ENCODE measurements at places on chromosomes 3 and 15. TPM values are rescaled to one million over a fixed set of nuclear protein-coding genes. Genes with fewer than 3 reads are reported as not detected.
A peak's percentile ranks its signal among the peaks of the same experiment; 100 is the strongest.

DNA sequence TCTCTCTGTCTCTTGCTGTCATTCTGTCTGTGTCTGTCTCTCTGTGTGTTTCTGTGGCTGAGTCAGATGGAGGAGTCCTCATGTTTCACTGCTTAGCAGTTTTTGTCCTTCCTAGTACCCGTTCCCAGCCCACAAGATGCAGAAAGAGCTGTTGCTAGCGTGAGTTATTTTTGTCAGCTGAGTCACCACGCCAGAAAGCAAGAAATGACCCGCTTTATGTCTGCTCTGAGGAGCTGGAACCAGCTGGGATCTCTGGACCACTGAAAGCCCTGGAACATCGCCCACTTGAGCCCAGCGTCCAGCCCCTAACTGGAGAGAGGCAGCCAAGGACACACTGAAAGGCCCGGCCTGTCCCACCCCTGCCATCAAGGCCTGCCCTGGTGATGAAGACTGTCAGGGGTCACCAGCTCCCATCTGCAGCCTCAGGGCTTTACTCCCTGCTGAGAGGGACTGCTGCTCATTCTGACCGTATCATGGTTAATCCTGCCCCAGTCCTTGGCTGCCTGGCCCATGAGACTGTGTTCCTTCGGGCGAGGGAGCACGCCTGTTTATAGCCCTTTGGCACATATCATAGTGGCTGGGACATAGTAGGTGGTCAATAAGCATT lies 101.7 kb upstream of the TPM1 start:
- DNase-seq = no peak

- no peak for DNase-seq
These were observed 60.9 kb downstream of the NPTN start for GRCh38 chr15:73572296-73572695.

- DNase-seq = no peak
These were observed 24.3 kb downstream of the ATP10A start for GRCh38 chr15:25838871-25839195.

DNA sequence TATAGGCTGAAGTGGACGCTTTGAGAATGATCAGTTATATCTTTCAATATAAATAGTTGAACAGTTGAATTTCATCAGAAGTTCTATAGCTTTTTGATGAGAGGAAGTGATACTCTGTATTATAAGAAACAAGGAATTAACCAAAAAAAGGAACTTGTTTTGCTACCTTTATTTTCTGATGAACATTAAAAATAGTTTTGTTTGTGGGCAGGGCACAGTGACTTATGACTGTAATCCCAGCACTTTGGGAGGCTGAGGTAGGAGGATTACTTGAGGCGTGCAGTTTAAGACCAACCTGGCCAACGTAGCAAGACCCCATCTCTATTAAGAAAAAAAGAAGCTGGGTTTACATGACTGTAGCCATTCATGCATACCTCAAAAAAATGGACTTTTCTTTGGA lies 16.7 kb downstream of the BLOC1S6 start:
- no peak for DNase-seq

GRCh38 chr3:45958321-45958791 lies 15.1 kb downstream of the CXCR6 start:
- DNase-seq = no peak

- DNase-seq = no peak
These were observed 10.4 kb upstream of the CCDC14 start for GRCh38 chr3:123971406-123971805.

Gene CNTN3
- 0.14 TPM for total RNA-seq

DNA sequence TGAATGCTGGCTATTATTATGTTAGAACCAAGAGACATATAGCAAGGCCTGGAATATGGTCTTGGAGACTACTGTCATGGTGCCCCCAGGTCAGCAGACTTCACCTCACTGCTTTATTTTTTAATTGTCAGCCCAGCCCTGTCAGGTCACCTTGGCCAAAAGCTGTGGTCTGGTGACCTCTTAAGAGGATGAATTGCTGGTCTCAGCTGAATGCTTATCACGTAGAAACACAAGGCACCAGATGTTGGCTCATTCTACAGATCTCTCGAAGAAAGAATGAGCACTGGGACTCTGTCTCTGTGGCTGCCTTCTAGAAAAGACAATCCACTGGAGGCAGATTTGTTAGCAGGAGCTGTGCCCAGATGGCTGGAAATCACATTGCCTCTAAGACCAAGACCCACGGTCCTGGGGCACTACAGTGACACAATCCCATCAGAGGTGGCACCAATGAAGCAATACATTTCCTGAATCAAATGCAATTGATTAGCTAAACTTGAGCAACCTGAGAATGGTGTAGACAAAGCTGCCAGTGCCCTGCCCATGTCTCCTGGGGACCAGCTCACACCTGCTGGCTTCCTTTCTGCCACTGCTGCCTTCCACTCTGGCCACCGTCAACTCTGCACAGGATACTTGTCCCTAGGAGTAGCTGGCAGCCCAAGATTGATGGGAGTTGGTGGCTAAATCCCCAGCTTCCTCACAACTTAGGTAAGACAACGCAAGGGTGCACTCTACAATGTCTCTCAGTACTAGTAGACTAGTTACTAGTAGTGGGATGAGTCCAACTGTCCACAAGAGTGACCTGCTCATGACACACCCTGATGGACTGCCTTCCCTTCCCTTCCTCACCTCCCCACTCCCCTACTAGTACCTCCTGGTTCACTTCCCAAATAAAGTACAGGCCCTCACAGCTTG lies 384.9 kb upstream of the PROK2 start:
- DNase-seq = no peak

DNA sequence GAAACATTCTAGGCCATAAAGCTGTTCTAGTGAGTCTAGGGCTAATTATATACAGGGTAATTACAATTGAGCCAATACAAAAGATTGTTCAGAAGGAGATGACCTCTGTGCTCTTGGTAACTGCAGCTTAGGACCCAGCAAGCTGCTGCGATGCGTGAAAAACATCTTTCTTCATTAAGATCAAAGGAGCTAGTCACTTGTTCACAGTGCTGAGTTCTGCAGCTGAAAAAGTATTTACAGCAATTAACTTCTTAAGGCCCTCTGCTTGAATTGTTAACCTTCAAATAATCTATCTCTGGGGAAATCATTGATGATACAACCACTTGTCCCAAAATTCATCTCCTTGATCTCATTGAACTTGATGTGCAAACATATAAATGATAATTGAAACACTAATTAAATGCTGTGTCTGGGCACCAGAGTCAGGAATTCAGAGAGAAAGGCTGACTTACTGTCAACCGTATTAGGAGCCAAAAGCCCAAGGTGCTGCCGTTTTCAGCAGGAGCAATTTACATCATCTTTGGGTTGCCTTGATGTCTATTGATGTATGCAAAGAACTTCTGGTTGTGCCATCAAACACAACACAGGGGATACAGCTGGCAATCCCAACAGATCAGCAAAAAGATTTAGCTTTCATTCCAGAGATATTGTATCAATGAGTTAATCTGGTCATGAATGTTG lies 213.0 kb downstream of the NECTIN3 start:
- no peak for DNase-seq

DNA sequence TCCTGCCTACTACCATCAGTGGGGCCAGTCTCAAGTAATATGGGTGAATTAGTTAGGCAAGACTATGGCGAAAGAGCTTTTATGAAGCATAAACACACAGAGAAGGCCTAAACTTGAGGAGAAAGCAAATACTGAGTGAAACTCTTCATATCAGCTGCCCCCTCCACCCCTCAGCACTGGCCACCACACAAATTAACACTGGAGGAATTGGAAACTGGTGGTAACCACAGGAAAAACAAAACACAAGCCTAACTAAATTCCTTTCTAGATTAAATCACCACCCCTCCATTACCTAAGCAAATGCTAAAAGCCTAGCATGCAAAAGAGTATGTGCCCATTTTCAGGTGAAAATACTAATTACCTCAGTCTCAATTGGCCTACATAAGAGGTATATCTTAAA lies 774.7 kb upstream of the NECTIN3 start:
- no peak for DNase-seq

GRCh38 chr15:75966073-75966472 lies 46.2 kb downstream of the NRG4 start:
- DNase-seq = no peak

DNA sequence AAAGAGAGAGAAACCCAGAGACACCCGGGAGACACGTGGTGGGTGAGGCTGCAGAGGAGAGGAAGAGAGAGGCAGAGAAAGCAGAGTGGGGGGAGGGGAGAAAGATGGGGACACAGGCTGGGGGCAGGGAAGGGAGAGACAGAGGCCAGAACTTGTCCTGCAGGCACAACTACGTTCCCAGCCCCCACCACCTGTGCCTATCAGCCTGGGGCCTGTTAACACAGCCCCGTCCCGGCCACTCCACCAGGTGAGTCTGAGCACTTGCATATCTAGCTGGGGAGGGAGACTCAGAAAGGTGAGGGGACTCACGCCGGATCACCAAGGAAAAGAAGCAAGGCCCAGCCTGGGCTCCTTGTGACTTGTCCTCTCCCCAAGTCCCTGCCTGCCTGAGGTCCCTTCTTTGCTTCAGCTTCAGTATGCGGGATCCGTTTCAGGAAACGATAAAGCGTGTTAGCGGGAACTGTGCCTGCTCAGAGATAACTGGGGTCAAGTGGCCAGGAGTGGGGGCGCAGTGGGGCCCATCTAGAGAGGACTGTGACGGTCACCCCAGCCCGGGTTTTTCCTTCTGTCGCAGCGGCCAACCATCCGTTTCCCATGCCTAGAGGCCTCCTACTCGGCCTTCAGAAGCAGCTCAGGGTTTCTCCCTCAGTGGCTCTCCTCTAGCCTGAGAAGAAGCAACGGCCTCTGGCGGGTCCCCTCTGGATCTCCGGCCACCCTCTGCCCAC lies 10.3 kb downstream of the LINGO1 start:
- peak; percentile 81 for DNase-seq

DNA sequence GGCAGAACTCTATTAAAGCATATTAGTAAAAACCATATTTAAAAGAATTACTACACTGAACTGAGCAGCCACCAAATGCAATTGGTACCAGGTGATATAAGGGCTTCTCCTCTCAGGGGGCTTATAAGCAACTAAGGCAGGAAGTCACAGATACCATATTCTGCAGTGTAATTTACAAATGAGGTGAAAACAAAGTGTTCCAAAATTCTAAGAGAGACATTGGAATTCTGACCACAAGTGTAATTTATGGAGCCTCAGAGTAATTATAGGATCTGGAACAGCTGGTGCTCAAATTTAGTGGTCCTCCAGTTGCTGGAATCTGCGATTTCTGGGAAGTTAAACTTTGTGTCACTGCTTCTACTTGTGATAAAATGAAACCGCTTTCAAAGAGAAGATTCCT lies 3.1 kb upstream of the NR1I2 start:
- no peak for DNase-seq

Gene FAM43A
- total RNA-seq = 5.0 TPM

Gene SPINK8
- total RNA-seq = not detected

Gene MORC1
- not detected for total RNA-seq

GRCh38 chr3:189588475-189589178 lies 42.6 kb upstream of the TP63 start:
- no peak for DNase-seq

DNA sequence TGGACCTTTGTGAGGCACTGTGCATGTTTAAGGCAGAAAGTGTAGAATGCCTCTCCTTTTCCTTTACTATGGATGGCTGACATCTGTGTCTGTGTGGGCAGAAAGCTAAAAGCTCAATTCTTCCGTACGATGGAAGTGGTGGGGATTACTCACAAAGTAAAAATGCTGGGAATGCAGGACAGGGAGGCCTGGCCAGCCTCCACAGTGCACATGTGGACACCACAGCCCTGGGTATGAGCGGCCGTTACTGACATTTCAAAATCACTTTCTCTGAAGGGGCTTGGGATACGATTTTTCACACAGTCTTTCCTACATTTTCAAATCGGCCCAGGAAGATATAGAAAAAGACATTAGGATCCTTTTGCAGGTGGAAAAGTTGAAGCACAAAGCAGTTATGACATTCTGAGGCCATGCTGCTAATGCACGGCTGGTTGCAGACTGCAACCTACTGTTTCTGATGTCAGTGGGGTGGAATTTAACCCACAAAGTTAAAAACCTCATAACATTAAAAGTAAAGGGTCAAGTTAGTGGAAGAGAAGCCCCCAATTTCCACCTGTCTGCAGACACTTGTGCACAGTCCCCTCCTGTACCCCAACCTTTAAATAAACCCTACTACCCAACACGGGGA lies 27.9 kb downstream of the EHD4 start:
- no peak for DNase-seq

DNA sequence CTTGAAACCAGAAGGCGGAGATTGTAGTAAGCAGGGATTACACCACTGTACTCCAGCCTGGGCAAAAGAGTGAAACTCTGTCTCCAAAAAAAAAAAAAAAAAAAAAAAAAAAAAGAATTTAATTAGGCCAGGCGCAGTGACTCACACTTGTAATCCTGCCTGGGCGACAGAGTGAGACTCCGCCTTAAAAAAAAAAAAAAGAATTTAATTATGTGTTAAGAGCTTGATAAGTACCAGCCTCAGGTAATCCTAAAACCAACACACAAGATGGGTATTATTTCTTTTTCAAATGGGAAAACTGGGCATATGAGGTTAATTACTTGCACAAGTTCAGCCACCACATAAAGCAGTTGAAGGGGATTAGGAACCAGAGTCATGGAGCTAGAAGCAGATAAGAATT lies 49.0 kb downstream of the PBRM1 start:
- no peak for DNase-seq

DNA sequence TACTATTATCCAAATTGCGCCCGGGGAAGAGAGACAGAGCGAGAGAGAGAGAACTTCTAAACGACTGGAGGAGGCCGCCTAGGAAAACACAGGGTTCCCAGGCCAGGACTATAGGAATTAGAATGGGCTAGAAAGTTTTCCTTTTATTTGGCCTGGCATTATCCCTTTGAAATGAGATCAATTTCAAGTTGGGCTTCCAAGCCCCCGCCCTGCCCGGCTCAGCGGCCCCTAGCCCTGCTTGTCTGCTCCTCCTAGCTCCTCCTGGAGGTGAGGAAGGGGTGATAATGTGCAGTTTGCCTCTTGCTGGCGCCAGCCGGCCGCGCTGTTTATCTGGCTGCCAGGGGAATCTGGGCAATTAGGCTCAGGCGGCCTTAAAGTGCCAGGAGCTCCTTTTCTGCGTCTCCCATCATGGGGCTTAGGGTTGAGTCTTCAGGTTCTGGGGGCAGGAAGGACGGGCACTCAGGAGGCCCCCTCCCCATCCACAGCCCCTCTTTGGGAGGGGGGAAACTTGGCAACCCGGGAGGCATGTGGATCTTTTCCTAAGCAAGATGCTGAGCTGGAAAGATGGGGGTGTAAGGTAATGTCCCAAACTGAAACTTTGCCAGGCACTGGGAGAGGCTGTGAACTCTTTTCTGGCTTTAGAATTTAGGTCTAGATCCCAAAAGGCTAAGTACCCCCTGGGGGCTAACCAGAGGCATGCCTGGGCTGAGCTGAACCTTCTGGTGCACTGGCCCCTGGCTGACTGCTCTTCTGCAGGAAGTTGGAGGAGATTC lies 5.5 kb downstream of the SMAD6 start:
- DNase-seq = peak; percentile 93

Gene ZBED2
- not detected for total RNA-seq

- peak; percentile 62 for DNase-seq
These were observed 43.1 kb downstream of the AMOTL2 start for GRCh38 chr3:134330883-134331810.

- DNase-seq = no peak
These were observed 62.5 kb downstream of the CDAN1 start for GRCh38 chr15:42674472-42674871.

Gene ADPGK
- total RNA-seq = 45.5 TPM

Measured in H7 (cell line).